ENCODE measurements at places on chromosomes 12 and 14. TPM values are rescaled to one million over a fixed set of nuclear protein-coding genes. Genes with fewer than 3 reads are reported as not detected.

Gene CLEC4D
- total RNA-seq, result not detected

DNA sequence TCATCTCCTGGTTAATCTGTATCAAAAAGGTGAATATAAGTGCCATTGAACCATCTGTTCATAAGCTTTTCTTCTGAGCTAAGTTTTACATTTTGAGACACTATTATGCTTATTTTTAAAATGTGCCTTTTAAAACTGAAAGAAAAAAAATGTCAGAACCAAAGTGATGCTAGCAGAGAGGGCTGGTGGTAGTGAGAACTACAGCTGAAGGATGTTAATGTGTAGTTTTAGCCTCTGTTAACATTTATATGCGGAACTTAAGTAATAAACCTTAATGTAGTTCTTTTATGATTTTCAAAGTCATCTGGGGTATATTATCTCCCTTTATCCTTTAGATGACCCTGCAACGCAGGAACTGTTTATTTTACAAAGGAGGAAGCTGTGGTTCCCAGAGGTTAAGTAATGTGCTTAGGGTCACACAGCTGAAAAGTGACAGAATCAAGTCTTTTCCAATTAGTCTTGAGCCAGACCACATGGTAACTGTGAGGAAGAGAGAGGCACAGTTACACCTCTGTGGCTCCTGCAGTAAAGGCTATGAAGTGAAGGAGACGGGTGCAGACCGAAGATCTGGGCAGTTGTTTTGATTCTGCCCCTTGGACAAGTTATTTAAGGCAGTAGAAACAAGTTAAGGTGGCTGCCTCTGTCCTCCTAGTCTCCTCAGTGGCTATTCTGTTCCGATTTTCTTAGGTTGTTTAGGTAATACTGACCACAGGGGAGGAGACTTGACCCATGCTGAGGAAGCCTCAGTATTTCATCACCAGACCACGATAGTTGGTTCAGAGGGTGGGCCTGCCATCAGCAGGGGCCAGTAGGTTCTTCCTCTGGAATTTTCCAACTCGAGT lies 23.9 kb downstream of the GNG2 start:
- no peak for DNase-seq

DNA sequence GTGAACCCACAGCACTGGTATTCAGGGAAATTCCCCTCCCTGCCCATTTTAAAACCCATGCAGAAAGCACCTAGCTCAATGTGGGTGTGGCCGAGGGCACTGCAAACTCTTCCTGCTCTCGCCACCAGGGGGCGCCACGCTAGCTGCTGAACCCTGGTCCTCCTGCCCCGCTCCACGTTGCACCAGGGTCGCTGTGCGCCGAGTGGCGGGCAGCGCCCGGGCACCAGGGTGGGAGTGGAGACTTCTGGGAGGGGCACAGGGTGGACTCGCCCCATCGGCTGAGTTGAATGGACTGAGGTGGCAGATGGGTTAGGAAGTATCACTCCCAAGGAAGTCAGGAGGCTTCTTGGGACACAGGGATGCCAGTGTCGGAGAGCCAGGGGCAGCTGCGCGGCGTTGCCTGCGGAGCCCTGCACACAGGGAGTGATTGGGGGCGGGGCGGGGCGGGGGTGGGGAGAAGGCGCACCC lies 48.1 kb upstream of the BCL11B start:
- DNase-seq, result peak; percentile 88

Gene KRT71
- not detected for total RNA-seq

Gene AMIGO2
- total RNA-seq, result 15.1 TPM

Gene VPS33A
- total RNA-seq, result 23.5 TPM
